T1000 (cell line): ENCODE measurements at places on chromosomes 12 and 14.

DNA sequence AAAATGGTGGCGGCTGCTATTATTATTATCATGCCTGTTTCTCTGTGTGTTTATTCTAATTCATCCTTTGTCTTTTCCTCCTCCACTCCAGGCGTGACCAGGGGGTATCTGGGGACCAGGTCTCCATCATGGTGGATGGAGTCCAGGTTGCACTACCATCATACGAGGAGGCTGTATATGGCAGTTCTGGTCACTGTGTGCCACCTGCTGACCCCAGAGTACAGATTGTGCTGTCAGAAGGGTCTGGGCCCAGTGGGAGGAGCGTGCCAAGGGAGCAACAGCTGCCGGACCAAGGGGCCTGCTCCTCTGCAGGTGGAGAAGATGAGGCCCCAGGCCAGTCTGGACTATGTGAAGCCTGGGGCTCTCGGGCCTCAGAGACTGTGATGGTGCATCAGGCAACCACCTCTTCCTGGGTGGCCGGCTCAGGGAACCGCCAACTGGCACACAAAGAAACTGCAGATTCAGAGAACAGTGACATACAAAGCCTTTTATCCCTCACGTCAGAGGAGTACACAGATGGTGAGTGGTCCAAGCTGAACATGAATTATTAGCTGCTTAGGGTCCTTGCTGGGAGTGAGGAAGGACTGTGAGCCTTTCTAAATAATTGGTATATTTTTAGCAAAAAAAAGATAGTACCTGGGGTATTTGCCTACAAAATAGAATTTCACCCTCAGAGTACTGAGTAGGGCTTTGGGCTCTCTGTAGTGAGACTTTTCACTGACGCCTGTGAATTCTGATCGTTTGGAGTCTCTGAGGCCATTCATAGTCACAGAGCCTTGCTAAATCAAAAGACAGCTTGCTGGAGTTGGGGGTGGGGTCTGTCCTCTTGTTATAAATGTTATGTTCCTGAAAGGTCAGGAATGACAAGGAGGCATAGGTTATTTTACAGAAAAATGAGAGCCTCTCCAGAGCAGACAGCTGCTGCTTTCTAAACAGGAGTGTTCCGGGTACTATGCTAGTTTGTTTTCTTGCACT lies 58.1 kb upstream of the SRSF5 start:
- DNase-seq, result no peak

GRCh38 chr12:89800435-89800834 lies 91.8 kb upstream of the ATP2B1 start:
- DNase-seq, result no peak

DNA sequence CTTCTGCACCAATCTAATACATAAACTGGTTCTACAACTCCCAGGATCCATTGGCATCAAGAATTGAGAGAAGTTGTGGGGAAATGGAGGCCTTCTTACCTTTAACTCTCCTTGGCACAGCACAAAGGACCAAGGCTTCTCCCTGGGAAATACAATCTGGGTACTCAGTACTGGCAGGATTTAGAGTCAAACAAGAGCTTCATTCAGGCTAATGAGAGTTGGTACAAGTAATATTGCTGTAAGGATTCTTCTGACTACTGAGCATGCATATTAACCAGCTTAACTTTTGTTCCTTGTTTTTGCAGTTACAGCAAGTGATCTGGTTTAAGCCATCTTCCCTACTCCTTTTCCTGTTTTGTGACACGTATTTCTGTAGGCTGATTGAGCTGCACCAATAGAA lies 76.2 kb upstream of the FERMT2 start:
- DNase-seq, result no peak

DNA sequence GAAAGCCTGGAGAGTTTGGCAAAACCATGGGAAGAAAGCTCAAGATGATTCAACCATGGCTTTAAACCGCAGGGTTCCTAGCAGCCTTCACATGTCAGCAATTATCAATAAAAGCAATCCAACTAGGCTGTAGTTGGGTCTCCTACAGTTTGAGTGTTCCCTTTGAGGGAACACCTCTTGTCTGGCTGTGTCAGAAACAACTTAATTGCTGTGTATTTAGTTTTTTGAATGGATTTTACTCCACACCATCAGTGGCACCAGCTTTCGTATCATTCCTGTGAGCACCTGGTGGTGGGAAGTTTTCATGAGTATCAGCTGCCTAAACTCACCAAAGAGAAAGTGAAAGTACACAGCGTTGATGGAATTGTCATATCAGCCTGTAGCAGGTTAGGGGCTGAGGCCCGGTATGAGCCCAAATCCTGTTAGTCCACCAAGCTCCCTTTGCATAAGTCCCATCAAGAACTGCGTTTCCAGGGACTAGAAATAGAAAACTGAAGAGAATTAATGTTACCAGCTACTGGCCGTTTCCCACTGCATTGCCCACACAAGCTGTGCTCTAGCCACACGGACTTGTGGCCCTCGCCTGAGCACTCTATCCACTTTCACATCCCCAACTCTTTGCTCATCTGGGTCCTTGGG lies 10.9 kb upstream of the IL26 start:
- no peak for DNase-seq

DNA sequence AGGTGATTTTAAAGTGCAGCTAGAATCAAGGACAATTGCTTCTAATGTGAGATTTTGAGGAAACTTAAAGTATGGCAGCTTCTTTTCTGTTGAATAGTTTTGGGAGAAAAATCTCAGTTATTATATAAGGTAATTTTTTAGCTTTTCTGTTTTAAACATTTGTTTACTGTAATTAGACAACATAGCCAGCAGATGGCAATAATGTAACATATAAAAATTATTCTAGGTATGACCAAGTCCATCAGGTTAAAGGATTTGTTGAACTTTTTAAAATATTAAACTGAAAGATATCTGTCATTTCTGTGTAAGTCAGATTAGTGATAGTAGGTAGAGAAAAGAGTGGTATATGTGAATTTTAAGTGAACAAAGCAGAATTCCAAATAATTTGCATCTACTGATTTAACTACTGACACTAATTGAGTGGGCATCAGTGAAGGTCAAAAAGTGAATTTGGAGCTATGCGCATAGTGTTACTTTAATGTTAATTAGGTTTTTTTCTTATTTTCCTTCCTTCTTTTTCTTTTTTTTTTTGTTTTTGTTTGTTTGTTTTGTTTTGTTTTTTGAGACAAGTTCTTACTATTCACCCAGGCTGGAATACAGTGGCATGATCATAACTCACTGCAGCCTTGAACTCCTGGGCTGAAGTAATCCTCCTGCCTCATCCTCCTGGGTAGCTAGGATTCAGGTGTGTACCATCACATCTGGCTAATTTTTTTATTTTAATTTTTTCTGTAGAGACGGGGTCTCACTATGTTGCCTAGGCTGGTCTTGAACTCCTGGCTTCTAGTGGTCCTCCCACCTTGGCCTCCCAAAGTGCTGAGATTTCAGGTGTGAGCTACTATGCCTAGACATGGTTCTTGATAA lies 18.6 kb downstream of the PRORP start:
- no peak for DNase-seq

- DNase-seq, result no peak
These were observed 167.4 kb upstream of the FOXG1 start for GRCh38 chr14:28599191-28599590.

DNA sequence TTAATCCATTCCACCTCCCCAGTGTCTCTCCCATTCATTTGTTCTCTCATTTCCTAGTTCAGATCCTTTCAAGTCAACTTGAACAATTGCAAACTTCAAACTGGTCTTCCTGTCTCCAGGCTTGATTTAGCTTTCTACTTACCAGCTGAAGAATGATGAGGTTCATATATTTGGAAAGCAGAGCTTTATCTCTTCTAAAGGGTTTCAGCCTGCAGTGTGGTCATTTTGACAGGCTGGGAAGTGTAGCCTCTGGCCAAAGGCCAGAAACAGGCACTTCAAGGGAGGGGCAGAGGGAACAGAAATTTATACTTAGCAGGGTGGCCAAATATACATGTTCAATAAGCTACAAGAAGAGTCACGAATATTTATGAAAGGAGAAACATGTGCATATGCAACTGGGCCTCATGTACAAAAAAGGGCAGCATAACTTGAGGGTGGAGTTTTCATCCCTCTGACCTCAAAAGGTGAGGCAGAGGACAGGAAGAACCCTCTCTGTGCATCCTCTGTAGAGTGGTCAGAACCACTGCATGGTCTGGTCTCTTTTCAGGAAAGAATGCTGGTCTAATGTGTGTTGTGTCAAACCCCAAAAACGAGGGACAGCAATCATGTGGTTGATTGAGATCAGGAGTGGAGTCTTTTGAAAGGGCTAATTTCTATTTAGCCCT lies 34.0 kb upstream of the HECTD1 start:
- no peak for DNase-seq

DNA sequence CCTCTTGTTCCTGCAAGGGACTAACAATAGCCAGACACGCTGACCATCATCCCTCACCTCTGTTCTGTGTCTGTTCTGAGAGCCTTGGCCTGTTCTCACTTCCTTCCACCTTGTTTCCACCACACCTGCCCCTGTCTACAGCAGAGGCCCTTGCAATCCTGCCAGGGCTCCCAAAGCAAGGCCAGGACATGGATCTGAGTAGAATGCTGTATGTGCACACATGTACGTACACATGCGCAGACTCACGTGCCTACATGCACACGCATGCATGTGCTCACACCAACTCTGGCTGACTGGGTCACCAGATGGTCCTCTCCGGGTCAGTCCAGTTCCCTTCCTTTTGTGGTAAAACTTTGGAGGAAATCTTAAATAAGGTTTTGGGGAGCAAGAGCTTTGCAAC lies 133.0 kb upstream of the C14orf180 start:
- no peak for DNase-seq

DNA sequence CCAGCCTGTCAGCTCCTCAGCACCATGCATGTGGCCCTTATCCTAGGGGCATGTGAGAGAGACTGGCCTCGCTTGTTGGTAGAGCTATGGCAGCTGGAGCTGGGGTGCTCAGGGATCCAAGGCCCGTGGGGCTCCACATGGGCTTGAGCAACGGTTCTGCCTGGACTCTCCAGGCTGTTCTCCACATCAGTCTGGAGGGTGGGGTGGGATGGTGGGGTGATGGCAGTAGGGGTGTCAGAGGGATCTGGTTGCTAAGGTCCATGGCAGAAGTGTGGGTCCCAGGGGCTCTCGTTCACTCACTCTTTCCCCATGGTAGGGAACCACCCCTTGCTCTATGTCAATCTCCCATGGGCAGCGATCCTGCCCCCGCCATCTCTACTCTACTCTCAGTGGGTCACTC lies 622.6 kb downstream of the LRFN5 start:
- no peak for DNase-seq

GRCh38 chr12:112362310-112362709 lies 19.9 kb downstream of the HECTD4 start:
- no peak for DNase-seq

- peak; percentile 70 for DNase-seq
These were observed 22.7 kb upstream of the KRT78 start for GRCh38 chr12:52871291-52872039.

GRCh38 chr12:66829660-66830325 lies 150.9 kb upstream of the GRIP1 start:
- no peak for DNase-seq

DNA sequence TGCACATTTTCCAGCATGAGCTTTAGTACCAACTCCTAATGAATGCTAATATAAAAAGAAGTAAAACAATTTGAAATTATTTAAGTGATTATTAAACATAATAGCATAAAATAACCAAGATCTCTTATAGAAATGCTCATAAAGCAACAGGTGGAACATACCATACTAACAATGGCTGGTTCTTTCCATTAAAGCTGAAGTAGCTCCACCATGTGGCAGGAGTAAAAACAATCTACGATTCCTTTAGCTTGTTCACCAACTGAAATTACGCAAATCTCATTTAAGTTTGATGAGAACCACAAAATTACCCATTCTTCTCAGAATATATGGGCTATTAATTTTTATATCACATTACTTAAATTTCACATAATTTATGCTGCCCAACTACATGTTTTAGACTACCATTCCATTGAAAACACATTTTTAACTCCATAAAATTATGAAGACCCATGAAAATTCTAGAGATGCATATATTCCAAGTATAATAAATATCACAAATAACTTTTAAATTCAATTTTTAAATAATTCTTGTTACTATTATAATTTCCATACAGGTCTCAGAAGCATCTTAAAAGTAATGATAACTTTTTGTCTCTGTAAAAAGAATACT lies 213.6 kb downstream of the DAD1 start:
- no peak for DNase-seq

DNA sequence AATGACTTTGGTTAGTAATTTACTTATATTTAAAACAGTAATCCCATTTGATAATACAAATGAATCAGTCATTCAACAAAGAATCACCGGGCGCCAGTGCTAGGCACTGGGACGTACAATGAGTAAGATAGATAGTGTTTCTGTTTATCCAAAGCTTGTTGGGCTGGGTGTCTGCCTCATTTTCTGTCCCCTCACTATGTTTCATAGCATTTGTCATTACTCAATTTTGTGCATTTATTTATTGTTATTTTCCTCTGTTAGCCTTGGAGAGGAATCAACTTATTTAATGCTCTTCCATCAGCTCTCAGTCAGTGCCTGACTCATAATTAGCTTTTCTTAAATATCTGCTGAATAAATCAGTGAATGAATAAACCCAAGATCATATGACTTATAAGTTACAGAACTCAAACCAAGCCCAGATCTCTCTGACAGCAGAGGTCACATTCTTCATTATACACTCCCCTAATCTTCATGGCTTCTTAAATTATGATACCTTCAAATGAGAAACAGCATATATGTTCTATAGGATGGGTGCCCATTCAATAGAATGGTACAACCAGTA lies 86.2 kb downstream of the TSPAN8 start:
- no peak for DNase-seq

DNA sequence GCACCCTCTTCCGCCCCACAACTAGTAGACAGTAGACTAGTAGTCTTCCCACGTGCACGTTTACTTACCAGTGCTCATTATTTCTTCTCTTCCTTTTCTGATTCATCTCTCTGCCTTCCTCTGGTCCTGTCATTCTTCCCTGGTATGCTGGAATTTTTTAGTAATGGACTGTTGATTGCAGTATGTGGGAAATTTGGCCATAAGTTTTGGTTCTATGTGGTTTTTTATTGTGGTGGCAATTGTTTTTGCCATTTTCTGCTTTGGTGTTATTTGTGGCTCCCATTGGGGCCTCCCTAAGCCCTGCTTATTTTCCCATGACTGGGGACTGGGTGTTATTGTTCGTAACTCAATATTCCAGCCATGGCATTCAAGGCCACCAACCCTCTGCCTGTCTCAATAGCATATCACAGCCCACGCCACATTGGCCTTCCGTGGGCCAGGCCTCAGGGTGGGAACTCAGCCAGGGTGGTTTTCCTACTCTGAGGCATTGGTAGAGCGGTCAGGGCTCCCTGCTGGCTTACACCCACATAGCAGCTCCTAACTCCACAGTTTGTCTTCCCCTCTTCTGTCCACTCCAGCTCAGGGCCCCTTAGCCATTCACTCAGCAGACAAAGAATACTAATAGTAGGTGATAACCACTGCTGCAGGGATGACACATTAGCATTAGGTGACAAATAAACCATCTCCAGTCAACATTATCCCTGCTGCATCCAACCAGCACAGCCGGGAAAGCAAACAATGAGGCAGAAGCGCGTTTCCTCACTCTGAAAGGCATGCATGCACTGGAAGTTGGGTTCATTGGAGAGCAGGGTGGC lies 321.5 kb downstream of the CACNA1C start:
- no peak for DNase-seq
